Lung (tissue), 17 donors: ENCODE measurements at places on chromosomes 7 and 10. TPM values are rescaled to one million over a fixed set of nuclear protein-coding genes. Genes with fewer than 3 reads are reported as not detected.

ATG9B gene
- total RNA-seq, result 2.8 TPM

DNA sequence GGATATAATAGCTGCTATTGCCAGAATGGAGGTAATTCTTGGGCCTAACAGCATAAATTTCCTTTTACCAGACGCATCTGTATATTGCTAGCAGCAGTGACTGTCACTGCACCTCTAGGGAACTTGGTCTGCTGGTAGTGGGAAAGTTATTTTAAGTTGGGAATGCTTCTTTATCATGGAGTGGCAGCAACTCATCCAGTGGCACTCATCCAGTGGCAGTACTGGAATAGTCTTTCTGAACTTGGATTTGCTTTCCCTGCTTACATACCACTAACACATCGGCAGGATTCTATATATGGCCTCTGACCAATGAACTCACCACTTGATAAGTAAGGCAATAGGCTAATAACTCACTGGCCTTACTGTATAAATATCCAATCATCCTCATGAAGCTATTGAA lies 22.0 kb upstream of the ICA1 start:
- H3K27me3 ChIP-seq, result no peaks in the 10 kb centered on the region
- no peak overlapping the region for H3K4me3 ChIP-seq
- no peak overlapping the region for H3K27ac ChIP-seq
- H3K4me1 ChIP-seq, result peaks cover 25% of the 10 kb centered on the region
- H3K36me3 ChIP-seq, result no peaks in the 10 kb centered on the region

CLDN4 gene
- total RNA-seq, result 169 TPM

C10orf67 gene
- total RNA-seq, result 2.3 TPM

GRCh38 chr7:431658-432111 lies 88.0 kb downstream of the PDGFA start:
- H3K4me3 ChIP-seq, result no peak overlapping the region
- no peaks in the 10 kb centered on the region for H3K27me3 ChIP-seq
- no peaks in the 10 kb centered on the region for H3K4me1 ChIP-seq
- peak; percentile 56 for DNase-seq
- no peaks in the 10 kb centered on the region for H3K36me3 ChIP-seq

- no peak overlapping the region for H3K27ac ChIP-seq
- no peak overlapping the region for H3K4me3 ChIP-seq
- H3K36me3 ChIP-seq, result no peaks in the 10 kb centered on the region
- peaks cover 3% of the 10 kb centered on the region for H3K4me1 ChIP-seq
- no peak for DNase-seq
- no peaks in the 10 kb centered on the region for H3K27me3 ChIP-seq
These were observed 62.9 kb upstream of the PRR15 start for GRCh38 chr7:29500719-29501118.

PTF1A gene
- not detected for total RNA-seq

DNA sequence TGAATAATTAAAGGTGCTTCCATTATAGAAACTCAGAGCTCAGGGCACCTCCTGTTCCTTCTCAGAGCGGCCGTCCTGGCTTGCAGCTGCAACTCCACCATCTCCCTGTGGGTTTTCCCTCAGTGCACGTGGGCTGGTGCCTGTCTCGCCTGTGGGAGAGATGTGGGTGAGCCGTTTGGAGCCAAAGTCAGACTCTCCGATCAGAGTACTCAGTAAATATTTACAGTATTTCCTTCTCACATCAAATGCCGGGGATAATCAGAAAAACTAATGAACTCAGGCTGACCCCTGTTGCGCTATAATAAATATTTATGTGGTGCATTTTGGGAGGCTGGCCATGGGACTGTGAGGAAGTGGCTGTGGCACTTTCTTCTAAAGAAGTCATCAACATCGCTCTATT lies 155.8 kb upstream of the HABP2 start:
- H3K27me3 ChIP-seq, result no peaks in the 10 kb centered on the region
- peak; percentile 83 for DNase-seq
- no peak overlapping the region for H3K4me3 ChIP-seq
- peaks cover 32% of the 10 kb centered on the region for H3K4me1 ChIP-seq
- no peak overlapping the region for H3K27ac ChIP-seq
- H3K36me3 ChIP-seq, result no peaks in the 10 kb centered on the region
